ENCODE measurements at places on chromosomes 4 and X.

- DNase-seq: no peak
Measured at GRCh38 chrX:118249146-118249545, 96.8 kb upstream of the WDR44 start.

GRCh38 chrX:101365301-101365795 lies 16.8 kb upstream of the TIMM8A start:
- no peak for DNase-seq

DNA sequence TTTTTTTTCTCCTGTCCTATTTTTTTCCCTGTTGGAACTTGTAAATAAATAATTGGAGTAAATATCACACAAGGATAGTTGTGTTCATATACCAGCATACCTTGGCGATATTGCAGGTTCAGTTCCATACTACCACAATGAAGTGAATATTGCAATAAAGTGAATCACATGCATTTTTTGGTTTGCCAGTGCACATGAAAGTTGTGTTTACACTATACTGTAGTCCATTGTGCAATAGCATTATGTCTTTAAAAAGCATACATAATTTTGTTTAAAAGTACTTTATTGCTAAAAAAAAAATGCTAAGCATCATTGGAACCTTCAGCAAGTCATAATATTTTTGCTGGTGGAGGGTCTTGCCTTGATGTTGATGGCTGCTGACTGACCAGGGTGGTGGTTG lies 88.6 kb downstream of the GSTCD start:
- DNase-seq: no peak

DNA sequence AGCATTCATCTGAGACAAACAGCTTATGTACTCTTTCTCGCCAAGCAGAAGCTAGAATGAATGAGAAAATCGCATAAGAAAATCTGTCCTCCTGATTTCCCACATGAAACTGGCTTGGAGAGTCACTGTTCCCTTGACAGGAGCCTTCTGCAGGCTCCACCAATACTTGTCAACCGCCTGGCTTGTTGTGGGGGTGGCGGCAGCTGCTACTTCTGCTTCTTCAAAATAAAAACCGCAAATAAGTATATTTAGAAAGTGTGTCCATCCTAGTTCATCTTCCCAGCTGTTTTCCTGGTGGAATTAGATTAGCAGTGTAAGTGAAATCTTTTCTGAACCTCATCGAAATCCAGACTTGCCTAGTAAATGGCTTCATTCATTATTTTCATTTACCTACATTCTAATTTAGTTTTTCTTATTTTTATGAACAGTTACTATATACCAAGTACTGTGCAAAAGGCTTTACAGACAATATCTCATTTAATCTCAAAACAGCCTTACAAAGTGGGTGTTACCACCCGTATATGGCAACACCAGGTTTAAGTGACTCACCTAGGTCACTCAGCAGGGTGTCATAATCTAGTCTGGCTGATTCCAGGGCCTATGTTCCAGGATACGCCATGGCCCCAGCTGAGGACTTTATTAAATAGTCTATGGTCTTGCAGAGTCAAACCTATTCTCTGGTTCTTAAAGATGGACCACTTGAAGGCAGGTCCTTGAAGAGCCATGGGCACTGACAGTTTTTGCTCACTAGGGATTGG lies 104.6 kb upstream of the IGFBP7 start:
- no peak for DNase-seq

DNA sequence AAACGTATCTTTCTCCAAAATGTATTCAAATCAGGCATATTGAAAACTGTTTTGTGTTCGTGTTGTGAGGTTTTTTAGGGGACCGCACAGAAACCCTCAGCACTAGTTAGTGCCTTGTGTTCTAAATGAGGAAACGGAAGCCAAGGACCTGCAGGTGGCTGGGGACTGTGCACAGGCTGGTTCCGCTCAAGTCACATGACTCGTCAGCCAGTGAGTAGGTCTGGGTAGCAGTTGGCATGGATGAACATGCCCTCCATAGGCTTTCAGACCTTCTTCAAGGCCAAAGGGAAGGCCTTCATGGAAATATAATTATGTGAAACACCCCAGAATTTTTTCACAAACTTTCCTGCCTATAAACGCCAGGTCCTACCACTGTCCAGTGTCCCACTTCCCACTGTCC lies 1.3 kb upstream of the F11 start:
- DNase-seq: no peak

GRCh38 chr4:110231869-110232268 lies 33.5 kb upstream of the ELOVL6 start:
- DNase-seq: no peak

DNA sequence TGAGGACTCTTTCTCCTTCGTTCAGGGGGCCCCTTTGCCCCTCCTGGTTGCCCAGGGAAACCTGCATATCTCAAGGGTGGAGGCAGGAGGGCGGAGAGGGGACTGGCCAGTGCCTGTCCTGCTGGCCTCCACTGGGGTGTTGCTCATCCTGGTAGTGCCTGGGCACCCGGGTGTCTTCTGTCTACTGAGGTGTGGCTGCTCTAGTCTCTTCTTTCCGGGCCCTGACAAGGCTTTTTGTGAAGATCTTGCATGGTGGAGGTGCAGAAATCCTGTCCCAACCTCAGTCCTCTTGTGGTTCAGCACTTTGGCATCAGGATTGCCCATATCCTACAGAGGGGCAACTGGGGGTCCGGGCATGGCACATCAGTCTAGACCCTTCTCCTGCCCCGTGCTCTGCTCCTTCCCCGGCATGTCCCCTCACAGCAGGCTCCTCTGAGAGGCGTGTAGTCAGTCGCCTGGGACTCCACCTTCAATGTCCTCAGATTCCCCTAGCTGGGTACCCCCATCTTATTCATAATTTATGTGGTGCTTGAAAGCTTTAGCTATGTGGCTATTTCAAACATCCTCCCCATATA lies 1.9 kb downstream of the CCDC110 start:
- DNase-seq: no peak

- DNase-seq: no peak
Measured at GRCh38 chrX:43005561-43005960, 227.6 kb upstream of the PPP1R2C start.

DNA sequence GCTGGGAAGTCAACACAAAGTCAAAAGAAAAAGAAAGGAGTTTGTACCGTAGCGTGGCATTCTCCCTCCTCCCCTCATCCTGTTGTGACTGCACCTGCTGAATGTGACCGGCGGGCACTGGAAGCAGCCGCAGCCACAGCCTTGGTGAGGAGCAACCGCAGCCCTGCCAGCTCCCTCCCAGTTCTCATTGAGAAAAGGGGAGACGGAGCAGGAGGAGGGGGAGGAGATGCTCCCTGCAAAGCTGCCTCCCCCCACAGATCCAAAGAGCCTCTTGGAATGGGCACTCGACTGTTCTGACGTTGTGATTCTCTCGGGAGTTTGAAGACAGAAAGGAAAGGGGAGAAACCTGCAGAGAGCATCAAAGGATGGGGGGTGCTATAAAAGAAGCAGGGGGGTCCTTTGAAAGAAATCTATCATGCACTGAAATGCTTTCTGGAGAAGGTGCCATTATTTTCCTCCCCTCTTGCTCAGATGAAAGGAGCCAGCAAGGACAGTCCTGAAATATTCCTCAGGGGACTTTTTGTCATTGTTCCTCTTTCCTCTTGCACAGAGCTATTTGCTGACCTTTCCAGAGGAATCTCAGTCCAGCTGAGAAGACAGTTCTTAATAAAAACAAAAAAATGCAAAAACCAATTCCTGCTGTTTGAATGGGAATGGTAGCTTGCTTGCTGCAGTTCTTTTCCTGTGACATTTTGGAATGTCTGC lies 429.7 kb downstream of the MAPK10 start:
- peak; percentile 17 for DNase-seq

DNA sequence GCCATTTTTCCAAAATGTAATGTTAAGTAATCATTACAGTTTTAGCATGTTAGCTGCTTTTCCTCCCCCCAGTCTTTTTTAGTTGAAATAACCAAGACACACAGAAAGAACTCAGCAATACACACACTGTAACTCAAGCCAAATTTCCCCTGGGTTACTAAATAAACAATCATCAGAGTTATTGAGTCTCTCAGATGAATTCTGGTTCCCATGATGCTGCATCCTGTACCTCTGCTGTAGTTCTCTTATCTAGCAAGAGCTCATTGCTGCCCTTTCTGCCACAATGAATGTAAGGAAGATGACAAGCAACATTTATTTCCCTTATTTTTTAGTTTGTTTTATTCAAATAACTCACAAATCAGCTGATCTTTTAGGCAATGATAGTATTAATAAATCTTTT lies 185.1 kb downstream of the ARHGAP6 start:
- no peak for DNase-seq

DNA sequence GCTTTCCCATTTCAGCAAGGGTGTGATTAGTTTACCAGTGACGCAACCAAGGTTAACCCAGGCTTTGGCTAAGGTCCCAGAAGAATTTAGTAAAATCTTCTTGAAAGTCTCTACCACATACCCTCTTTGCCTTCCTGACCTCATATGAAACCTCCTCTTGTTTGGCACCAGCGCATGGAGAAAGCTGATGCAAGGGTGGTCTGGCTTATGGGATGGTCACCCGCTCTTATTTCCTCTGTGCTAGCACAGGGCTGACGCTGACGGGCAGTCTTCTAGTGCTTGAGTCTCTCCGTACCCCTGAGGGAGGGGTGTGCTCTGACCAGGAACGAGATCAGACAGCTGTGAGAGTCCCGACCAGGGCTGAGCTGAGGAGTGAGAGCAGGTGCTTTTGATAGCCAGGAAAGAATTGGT lies 137.6 kb downstream of the TENM3 start:
- DNase-seq: no peak

- DNase-seq: no peak
Measured at GRCh38 chrX:96619588-96619987, 65.1 kb upstream of the DIAPH2 start.

DNA sequence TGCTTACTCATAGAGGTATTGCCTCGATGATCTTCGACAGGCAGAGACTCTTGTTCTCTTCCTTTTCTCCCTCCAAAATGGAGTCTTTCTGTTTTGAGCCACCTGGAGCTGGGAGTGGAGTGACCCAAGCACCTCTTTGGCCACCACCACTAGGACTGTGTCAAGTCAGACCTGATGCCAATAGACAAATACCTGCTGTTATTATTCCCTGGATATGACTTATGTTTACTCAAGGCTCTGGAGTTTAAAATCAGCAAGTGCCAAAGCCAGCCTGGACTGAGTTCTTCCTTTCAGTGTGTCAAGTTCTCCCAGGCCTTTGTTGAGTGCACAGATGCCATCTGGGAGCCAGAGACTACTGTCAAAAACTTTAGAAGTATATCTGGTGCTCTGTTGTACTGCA lies 130.2 kb upstream of the SLC6A14 start:
- no peak for DNase-seq

DNA sequence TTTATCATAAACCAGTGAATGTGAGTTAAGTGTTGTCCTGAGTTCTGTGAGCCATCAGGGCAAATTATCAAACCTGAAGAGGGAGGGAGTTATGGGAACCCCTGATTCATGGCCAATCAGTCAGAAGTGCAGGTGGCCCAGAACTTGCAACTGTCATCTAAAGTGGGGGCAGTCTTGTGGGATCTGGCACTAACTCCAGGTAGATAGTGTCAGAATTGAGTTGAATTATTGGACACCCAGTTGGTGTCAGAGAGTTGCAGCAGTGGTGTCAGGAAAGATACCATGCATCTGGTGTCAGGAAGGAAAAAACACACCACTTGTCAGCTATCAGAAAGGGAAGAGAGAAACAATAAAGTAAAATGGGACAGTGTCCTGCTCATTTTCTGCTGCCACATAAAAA lies 8.4 kb downstream of the CORIN start:
- no peak for DNase-seq

GRCh38 chr4:181488926-181489325 lies 754.3 kb upstream of the TENM3 start:
- no peak for DNase-seq

DNA sequence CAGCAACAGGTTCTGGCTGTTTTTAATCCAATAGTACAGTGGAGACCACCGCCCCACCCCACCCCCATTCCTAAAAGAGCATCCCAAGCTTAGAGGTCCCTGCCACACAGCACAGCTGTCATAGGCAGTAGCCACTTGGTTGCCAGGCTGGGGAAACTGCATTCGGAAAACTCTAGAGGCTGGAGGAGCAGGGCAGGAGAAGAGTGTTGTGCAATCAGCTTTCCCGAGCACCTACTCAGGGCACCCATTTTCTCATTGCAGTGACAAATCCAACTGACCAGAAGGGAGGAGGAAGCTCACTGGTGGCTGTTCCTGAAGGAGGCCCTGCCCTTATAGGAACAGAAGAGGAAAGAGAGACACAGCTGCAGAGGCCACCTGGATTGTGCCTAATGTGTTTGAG lies 1.1 kb downstream of the CXCL1 start:
- no peak for DNase-seq

DNA sequence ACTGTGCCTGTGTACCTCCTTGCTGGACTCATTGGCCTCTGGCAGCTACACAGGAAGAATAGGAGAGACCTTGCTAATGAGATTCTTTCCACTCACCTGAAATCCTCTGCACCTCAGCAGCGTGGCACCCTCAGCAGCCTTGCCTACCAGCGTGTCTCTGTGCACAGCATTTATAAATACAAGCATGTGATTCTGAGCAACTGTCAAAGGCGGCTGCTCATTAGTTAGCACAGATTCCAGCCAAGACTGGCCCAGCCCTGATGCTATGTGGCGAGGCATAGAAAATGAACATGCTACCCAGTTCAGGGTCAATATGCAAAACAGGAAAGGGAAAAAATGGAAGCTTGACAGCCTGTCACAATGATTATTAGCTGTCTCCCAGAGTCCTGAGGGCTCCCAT lies 298.0 kb downstream of the C4orf33 start:
- DNase-seq: no peak

GRCh38 chr4:80361329-80361900 lies 25.9 kb downstream of the CFAP299 start:
- peak; percentile 18 for DNase-seq

DNA sequence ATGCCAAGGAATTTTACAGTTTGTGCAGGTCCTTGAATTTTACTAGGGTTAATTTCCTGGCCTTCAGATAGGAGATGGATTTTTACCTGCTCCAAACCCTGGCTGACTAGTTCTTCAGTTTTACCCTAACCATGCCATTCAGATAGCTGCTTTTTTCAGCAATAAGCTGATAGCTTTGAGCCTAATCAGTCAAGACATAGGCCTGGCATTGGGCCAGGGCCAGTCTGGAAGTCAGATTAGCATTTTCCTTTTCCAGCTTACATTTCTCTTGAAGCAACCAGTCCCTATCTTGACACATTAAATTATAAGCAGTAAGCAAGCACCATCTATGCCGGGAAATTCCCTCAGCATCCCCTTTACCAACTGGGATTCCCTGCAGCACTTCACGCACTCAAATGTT lies 177.1 kb downstream of the ADGRA3 start:
- DNase-seq: no peak

DNA sequence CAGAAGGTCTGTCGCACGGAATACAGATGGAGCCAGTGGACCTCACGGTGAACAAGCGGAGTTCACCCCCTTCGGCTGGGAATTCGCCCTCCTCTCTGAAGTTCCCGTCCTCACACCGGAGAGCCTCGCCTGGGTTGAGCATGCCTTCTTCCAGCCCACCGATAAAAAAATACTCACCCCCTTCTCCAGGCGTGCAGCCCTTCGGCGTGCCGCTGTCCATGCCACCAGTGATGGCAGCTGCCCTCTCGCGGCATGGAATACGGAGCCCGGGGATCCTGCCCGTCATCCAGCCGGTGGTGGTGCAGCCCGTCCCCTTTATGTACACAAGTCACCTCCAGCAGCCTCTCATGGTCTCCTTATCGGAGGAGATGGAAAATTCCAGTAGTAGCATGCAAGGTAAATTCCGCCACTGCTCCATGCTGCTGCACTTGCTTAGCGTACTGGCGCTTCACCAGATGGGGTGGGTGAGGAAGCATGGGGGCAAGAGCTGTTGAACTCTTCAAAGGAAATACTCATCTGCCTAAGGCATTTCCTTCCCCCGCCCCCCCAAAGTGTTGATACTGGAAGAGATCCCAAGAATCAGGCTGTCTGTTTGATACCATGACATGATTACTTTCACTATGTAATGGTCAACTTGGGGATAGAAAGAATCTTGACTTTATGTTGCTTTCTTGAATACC lies 24.8 kb downstream of the KLF3 start:
- DNase-seq: no peak

Data from iPS-NIHi11 (cell line).